ENCODE measurements at places on chromosomes 16 and 17. TPM values are rescaled to one million over a fixed set of nuclear protein-coding genes. Genes with fewer than 3 reads are reported as not detected.

DNA sequence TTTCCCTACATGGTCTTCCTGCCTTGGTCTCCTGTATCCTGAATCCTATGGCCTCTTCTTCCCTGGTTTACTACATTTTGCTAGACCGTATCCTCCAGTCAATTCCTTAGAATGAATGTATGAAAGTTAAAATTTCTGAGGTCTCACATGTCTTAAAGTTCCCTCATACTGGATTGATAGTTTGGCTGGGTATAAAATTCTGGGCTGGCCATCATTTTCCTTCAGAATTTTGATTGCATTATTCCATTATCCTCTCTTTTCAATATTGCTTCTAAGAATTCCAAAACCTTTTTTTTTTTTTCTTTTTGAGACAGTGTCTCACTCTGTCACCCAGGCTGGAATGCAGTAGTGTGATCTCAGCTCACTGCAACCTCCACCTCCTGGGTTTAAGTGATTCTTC, 10.8 kb downstream of the NOD2 start:
- no peak for DNase-seq

The PERCC1 gene
- 0.20 TPM for polyA plus RNA-seq

DNA sequence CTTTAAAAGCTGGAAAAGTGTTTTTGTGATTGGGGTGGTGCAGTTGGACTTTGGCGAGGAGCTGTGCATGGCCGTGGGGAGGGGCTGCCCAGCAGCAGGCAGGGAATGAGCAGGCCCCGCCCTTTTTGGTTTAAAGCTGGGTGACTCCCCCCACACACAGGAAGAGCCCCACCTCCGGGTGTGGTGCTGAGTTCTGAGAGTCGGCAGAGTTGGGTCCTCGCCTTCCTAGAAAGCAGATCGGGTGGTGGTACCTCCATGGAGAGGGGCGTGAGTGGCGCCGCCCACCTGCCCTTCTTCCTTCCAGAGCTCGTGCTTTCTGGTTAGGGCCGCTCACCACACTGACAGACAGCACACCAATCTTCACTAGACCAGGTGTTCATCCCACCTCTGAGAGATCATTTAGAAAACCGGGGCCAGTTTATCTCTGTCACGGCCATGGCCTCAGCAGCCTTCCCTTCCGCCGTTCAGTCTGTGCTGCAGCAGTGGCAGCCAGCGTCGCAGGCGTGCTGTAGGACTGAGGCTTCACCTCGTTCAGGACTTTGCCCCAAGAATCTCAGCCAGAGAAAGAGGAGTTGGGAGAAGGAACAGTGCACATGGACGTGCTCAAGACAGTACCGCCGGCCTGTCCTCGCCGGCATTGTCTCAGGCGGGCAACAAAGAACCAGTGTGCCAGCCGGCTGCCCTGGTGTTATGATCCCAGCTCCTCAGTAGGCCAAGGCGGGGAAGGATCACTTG, 144.0 kb upstream of the CHMP6 start:
- DNase-seq, result no peak

DNA sequence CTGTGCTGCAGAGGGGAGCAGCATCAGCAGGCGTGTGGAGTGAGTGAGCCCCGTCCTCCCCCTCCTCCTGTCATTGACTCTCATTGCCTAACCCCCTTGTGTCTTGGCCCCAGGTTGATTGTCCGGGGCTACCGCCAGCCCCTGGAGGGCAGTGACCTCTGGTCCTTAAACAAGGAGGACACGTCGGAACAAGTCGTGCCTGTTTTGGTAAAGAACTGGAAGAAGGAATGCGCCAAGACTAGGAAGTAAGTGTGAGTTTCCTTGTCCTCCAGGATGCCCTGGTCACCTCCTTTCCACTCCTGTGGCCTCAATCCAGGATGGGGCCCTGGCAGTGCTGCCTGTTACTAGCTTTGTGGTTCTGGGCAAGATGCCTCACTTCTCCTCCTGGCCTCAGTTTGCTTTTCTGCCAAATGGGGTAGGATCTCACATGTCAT, 87.0 kb downstream of the ABCC1 start:
- no peak for DNase-seq

The TP53TG3C gene
- polyA plus RNA-seq, result not detected

The USP43 gene
- polyA plus RNA-seq, result 8.0 TPM

The CPD gene
- polyA plus RNA-seq, result 96.0 TPM

DNA sequence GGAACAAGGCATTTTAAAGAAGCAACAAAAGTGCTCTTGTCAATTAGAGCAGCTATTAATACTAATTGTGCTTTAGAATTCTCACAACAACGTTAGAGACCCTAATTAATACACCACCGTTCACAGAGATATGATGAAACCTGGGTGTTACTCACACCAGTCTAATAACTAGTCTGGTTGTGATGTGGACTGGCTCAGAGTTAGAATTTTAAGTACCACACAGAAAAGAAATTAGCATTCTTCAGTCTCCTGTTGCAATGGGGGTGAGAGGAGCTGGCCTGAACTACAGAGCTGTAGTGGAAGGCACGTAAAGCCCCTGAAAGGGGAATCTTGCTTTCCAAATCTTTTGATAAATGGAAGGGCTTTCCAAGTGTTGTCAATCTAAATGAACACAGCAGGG, 240.8 kb upstream of the TOX3 start:
- DNase-seq, result no peak

DNA sequence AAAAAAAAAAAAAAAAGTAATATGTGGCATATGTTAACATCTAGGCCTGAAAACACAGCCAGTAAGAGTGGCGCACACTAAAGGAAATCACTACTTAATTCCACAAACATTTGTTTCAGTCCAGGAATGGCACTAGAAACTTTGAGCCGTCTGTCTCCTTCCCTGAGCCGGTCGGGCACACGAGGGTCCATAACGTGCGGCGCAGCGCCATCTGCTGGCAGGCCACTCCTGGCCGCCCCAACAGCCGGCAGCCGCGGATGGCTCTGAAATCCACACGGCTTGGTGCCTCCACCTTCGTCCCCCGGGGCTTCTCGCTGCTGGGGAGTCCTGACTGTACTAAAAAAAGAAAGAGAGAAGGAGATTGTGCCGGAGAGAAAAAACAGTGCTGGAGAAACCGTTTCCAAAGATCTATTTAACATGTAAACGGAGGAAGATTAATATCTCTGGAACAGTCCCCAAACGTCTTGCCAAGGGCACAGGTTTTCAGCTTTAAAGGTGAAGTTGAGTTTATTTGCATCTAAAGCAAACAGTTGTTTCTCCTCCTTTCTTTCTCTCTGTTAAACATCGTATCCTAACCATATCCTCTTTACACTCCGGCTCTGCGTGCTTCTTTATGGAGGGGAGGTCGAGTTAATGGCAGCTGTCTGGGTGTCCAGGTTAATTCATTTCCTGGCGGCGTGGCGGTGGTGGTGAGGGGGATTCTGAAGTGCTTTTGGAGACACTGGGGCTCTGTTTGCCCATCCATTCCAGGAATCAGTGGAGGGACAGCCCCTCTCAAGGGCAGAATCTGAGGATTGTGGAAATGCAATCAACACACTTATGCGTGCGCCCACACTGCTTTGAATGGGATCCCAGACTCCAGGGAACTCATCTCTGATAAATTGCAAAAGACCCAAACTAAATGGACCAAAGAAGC, 611.3 kb upstream of the SALL1 start:
- peak; percentile 90 for DNase-seq

- DNase-seq, result no peak
Measured at GRCh38 chr17:44996304-44996703, 28.2 kb upstream of the C1QL1 start.

- DNase-seq, result no peak
Measured at GRCh38 chr17:57732062-57732461, 13.0 kb downstream of the CCDC182 start.

The GLIS2 gene
- 32.5 TPM for polyA plus RNA-seq

GRCh38 chr17:50691550-50692447, 15.9 kb downstream of the ANKRD40 start:
- no peak for DNase-seq

DNA sequence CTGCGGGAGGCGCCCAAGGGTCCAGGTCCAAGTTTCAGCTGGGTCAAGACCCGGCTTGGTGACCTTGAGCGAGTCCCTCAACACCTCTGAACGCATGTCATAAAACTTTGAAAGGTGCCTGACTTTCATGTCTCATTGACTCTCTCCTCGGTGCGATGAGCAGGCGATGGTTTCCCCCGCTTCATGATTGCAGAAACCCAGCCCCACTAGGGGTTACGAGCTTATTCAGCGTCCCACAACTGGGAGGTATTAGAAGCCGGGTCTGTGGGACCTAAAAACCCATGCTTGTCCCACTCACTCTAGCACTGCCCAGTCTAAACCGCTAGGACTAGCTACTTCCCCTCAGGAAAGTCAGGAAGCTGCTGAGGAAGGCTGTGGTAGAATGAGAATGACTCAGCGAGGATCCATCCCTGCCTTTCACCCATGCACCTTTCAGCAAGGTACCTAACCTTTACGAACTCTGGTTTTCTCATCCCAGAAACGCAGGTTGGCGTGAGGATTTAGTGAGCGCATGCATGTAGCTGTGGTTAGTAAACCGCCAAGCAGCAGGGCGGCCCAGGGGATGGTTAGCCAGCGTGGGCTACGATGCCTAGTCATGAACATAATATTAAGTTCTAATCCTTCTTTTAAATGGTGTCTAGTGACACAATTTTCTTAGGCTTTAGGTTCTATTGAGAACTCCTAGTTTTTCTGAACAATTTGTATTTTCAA, 26.2 kb upstream of the RFFL start:
- no peak for DNase-seq

DNA sequence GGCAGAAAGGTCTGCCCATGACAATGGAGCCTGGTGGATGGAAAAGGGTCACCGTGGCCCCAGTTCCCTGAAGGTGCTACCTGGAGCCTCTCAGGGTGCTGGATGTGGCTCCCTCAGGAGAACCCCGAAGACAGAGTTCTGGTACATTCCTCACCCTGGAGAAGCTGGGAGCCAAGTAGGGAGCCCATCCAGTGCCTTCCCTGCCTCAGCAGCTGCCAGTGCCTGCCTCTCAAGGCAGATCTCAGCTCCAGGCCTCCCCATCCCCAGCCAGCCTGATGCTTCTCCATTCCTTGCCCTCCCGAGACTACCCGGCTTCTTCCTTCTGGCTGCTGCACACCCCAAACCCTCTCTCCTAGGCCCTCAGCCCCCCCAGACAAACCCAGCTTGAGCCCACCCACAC, 20.5 kb downstream of the SCGB1C2 start:
- no peak for DNase-seq

DNA sequence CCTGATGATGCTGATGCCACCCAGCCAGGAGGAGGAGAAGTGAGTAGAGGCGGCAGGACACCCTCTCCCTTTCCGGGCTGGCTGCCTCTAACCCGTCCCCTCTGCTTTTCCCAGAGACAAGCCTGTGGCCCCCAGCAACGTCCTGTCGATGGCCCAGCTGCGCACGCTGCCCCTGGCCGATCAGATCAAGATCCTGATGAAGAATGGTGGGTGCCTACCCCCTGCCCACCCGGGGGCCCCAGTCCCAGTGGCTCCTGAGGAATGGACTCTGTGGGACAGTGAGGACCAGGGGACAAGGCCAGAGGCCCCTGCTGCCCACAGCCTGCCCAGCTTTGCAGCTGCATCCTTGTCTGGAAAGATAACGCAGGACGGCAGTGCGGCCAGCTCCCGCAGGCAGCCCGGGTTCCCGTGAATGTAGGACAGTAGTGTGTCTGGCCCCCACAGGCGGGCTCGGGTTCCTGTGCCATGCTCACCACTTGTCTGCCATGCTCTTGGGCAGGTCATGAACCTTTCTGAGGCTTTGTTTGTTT, 19.9 kb downstream of the POLR3E start:
- no peak for DNase-seq

The DNAAF1 gene
- 7.1 TPM for polyA plus RNA-seq

- no peak for DNase-seq
Measured at GRCh38 chr16:74561626-74562025, 45.3 kb downstream of the GLG1 start.

The CES3 gene
- polyA plus RNA-seq, result 4.1 TPM

The NMRAL1 gene
- 33.7 TPM for polyA plus RNA-seq

GRCh38 chr17:10439816-10440215, 18.1 kb upstream of the MYH8 start:
- no peak for DNase-seq

The KRTAP1-5 gene
- polyA plus RNA-seq, result not detected

The LITAFD gene
- polyA plus RNA-seq, result not detected

GRCh38 chr16:12257926-12258561, 281.5 kb downstream of the SNX29 start:
- DNase-seq, result no peak

GRCh38 chr17:17783825-17784656, 52.7 kb downstream of the SREBF1 start:
- DNase-seq, result peak; percentile 65

DNA sequence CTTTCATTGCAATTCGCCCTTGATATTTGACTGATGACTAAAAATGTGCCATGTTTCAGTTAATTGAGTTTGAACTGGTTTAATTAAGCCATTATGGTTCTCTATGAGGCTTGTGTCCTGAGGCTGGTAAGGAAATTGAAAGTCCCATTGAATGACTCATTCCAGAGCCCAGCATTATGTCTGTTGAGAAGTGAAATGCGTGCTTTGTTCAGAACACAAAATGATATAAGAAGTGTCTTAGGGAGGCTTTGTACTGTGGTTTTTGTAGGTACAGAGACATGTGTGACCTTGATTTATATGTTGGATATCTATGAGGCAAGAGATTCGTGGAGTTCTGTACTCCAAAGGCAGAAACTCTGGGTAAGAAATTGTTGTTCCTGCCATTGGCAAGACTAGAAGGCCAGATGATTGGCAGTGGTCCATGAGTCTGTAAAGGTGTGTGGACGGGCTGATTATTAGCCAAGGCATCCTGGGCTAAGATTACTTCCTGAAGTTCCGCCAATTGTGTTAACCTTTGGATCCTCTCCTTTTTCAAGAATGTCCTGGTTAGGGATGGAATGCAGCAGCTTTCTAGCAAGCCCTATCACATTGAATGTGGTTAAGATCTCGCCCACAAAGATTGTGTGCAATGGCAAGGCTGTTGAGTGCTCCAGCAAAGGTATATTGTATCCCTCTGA, 103.7 kb downstream of the NPIPB5 start:
- DNase-seq, result no peak

The NLGN2 gene
- 28.1 TPM for polyA plus RNA-seq

GRCh38 chr17:19533718-19534561, at the start of gene SLC47A1:
SLC47A1 (plus strand) TSS chr17:19533854; CDS start chr17:19533940, 86 bp downstream.
- no peak for DNase-seq

DNA sequence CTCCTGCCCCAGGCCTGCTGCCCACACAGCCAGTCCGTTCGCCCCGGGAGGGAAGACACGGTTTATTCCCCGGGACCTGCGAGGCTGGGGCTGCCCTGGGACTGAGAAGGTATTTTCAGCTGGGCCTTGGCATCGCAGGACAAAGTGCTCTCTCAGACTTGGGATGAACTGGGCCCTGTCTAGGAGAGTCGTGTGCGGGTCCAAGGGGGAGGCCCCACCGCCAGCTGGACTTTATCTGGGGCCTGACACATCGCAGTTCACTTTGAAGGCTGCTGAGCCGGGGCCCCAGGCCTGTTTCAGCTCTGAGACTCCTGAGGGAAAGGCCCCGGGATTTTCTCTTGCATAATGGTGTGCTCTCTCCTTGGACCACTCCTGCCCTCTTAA, 6.8 kb downstream of the CRISPLD2 start:
- no peak for DNase-seq

- no peak for DNase-seq
Measured at GRCh38 chr16:71341881-71342280, 16.6 kb upstream of the CALB2 start.

DNA sequence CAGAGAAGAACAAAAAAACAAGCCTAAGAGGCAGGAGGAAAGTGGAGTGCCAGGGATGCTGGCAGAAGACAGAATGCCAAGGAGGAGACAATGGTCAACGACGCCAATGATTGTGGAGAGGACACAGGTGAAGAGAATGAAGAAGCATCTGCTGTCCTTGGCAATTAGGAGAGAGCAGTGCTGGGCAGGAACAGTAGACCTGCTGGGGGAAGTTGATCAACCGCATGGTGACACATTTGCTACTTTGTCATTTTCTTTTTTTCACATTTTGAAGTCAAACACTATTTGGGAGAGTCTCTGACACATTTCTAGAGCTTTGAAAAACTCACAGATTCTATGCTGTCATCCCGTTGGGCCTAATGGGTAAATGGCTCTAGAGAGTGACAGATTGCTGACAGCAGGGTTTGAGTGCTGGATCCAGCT, 1.1 kb upstream of the PIK3R6 start:
- no peak for DNase-seq
